Hypothalamus (tissue), 51 donors: ENCODE measurements at places on chromosomes 4 and X.
A peak's percentile ranks its signal among the peaks of the same experiment; 100 is the strongest.

- DNase-seq: no peak
These were observed 31.9 kb upstream of the NOCT start for GRCh38 chr4:138983690-138984089.

DNA sequence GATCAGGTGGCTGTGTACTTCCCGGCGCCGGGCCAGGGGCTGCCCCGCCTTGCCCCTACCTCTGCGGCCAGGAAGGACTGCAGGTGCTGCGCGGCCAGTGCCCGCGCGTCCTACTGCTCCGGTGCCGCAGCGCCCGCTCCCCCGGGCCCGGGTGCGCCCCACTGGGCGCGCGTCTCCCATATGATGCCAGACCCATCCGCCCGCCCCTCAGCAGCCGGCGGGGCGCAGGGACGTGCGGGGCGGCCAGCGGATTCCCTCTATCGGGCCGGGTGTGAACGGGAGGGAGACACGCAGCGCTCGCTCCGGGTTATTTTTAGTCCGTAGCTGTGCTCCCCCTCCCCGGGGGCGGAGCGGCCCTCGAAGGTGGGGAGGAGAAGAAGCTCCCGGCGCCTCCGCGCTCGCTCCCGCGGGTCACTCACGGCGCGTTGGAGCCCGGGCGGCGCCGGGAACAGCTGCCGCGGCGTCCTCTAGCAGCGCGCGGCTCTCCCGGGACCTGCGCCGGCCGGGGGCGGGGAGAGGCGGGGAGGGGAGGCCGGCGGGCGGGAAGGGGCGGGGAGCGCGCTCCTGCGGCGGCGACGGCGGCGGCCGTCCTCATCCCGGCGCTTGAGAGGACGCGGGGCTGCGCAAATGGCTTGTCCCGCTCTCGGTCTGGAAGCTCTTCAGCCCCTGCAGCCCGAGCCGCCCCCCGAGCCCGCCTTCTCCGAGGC lies 103.6 kb downstream of the UCHL1 start:
- peak; percentile 90 for DNase-seq

DNA sequence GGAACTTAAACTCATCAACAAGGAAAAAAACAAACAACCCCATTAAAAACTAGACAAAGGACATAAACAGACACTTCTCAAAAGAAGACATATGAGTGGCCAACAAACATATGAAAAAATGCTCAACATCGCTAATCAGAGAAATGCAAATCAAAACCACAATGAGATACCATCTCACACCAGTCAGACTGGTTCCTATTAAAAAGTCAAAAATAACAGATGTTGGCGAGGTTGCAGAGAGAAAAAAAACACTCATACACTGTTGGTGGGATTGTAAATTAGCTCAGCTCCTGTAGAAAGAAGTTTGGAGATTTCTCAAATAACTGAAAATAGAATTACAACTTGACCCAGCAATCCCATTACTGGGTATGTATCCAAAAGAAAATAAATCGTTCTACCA lies 28.7 kb downstream of the APLN start:
- no peak for DNase-seq

GRCh38 chr4:41586675-41587225 lies 48.8 kb downstream of the LIMCH1 start:
- no peak for DNase-seq

DNA sequence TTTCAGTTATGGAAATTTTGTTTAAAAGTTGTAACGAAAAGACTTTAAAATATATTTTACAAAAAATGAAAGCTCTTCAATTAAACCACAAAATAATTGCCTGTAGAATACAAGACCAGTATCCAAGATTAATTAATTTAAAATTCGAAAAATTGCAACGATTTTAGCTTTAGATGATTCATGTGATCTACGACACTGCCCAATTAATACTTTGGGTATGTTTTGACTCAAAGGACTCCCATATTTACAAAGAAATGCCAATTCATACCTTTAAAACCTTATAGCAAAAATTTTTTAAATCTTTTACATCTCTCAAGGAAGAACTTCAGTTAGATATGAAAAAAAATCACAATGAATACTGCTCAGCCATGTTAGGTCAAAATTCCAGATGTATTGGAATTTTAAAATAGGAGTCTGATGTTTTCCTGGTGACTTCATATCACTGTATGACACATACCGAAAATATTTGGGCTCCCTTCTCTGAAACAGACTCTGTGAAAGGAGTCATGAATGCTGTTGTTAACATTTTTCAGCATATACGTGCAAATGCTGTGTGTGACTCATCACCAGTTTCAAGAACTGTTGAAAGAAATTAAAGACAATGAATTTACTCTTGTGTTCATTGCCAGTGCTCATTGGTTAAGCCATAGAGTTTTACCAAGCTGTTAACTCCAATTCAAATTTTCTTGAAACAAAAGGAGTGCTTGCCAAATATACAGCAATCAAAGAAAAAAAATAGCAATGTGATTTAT lies 13.8 kb upstream of the SMS start:
- no peak for DNase-seq

DNA sequence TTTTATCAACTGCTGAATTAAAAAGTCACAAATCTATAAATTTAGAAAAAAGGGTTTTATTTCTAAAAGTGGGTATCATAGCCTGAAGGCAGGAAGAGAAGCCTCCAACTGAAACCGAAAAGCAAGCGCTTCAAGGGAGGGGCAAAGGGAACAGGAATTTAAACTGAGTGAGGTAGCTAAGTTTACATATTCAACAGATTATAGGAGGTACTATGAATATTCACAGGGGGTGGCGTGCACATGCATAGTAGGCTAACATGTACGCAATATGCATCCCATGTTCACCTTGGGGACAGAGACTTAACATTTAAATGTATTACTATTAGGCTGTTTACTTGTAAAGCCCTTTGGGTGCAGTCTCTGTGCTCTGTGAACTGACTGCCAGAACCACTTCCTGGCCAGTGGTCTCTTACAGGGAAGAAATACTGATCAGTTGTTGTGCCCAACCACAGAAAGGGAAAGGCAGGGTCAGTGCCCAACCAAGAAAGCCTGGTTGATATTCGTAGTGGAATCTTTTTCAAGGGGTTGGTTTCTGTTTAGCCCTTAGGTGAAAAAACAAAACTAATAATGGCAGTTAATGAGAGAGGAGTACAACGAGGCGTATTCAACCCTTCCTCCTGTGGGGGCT lies 168.7 kb upstream of the GALNTL6 start:
- DNase-seq: no peak

DNA sequence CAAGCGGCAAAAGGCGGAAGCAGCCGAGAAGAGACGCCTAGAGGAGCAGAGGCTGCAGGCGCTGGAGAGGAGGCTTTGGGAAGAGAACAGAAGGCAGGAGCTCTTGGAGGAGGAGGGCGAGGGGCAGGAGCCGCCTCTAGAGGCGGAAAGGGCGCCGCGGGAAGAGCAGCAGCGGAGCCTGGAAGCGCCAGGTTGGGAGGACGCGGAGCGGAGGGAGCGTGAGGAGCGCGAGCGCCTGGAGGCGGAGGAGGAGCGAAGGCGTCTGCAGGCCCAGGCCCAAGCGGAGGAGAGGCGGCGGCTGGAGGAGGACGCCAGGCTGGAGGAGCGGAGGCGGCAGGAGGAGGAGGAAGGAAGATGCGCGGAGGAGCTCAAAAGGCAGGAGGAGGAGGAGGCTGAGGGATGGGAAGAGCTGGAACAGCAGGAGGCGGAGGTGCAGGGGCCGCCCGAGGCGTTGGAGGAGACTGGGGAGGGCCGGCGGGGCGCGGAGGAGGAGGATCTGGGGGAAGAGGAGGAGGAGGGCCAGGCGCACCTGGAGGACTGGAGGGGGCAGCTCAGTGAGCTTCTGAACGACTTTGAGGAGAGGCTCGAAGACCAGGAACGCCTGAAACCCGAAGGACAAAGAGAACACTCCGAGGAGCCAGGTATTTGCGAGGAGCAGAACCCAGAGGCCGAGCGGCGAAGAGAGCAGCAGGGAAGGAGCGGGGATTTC lies 72.9 kb downstream of the AASDH start:
- no peak for DNase-seq

- no peak for DNase-seq
These were observed 122.2 kb downstream of the CAMK2D start for GRCh38 chr4:113639326-113639725.

DNA sequence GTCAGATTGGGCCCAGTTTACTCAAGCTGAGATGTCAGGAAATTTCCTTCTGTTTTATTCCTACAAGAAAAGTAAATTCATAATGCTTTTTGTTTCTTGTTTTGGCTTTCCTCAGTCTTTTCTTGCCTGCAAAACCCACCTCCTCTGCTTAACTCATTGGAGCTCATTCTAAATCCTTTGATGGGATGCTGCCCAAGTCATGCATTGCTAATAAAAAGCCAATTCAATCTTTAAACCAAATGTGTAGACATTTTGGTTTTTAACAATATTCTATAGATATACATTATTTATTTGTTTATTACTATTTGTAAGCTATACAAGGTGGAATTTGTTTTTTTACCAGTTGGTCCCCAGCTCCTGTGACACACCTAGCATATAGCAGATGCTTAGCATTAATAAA lies 13.2 kb upstream of the PDE5A start:
- DNase-seq: no peak

DNA sequence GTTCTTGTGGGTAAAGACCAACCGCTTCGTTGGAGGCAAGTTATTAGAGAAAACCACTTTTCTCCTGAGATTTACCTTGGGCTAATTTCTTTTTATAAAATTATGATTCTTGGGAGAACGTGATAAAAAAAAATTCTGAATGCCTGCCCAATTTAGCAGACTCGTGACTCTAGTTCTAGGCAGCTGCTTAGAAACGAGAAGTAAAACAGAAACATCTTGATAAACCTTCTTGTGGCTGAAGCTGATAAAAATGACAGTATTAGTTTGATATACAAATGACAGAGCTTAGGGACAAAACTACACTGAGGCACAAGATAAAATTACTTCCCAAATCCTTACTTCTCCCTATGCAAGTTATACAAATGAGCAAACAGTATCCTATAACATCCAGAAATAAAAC lies 458.9 kb upstream of the TEX13C start:
- DNase-seq: no peak
